Mammary epithelial cell (primary cell): ENCODE measurements at places on chromosomes 1 and 21. TPM values are rescaled to one million over a fixed set of nuclear protein-coding genes. Genes with fewer than 3 reads are reported as not detected.

The AMIGO1 gene
- 1.2 and 1.8 TPM in 2 replicates for total RNA-seq

The ERICH3 gene
- not detected in 2 replicates for total RNA-seq

The C4BPB gene
- total RNA-seq = not detected

The INAVA gene
- 26.5 TPM for total RNA-seq

The TBCE gene
- 16.1 and 19.4 TPM in 2 replicates for total RNA-seq

The SHCBP1L gene
- not detected for total RNA-seq

The ST6GALNAC5 gene
- 3.7 TPM for total RNA-seq

The OR2AK2 gene
- not detected in 2 replicates for total RNA-seq

The PDZK1IP1 gene
- total RNA-seq = 0.40 TPM in 1 of 2 replicates, not detected in the other

The IRF6 gene
- total RNA-seq = 261 TPM

The SLFNL1 gene
- total RNA-seq = 0.12 and 0.16 TPM in 2 replicates

The NES gene
- 49.0 TPM for total RNA-seq

The NUP210L gene
- not detected in 2 replicates for total RNA-seq

The IL20 gene
- total RNA-seq = not detected

The CFAP57 gene
- total RNA-seq = 0.50 TPM

The MT1HL1 gene
- total RNA-seq = not detected

The LYPD8 gene
- total RNA-seq = 1.2 TPM

The TMEM54 gene
- total RNA-seq = 35.5 TPM
